ENCODE measurements at places on chromosomes 12 and 14.

GRCh38 chr14:24761141-24761540 lies 127.2 kb upstream of the GZMB start:
- no peak for DNase-seq

GRCh38 chr12:105020241-105020962 lies 34.3 kb downstream of the NOPCHAP1 start:
- DNase-seq: no peak

DNA sequence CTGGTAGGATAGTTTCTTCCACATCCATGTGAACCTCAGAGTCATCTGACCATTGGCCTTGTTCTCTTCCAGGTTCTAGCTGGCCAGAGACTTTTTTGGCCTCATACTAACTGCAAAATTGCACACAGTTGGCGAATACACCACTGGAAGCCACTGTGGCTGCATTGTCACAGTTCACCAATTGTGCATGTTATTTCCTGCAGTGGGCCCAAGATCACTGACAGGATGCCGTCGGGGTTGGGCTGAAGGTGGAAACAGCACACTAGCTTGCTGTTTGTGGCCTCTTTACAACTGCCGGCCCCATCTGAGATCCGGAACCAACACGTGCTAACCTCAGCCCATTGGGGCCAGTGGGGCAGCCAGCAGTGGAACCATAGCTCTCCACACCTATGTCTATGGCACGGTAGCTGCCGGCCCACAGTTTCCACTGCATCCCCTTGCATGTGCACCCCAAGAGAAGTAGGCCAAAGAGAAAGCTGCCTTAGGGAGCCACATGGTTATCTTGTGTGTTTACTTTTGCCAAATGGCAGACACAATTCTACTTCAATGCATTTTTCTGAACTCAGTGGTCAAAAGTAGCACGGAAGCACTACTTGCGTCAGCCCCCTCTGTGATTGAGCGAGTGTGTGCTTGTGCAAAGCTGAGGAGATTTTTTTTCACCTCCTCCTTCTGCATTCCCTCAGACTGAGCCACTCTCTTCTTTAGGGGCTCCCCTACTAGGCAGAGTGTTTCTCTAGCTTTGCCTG lies 464.0 kb downstream of the RAD51B start:
- DNase-seq: peak; percentile 72

DNA sequence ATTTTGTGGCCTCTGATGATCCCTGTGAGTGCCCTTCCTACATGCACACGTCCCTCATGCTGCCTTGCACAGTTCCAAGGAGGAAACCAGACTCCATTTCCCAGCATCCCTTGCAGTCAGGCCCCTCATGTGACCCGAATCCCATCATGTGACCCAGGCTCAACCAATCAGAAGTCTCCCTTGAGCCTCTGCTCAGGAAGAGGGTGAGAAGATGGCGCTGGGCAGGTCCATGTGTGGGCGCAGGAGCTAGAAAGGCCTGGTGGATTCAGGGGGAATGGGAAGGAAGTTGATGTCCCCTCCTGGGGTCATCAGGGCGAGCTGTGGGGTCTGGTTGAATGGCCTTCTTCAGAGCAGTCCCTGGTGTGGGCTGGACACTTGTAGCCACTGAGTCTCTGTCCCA lies 240.5 kb downstream of the ADGRD1 start:
- DNase-seq: peak; percentile 54

DNA sequence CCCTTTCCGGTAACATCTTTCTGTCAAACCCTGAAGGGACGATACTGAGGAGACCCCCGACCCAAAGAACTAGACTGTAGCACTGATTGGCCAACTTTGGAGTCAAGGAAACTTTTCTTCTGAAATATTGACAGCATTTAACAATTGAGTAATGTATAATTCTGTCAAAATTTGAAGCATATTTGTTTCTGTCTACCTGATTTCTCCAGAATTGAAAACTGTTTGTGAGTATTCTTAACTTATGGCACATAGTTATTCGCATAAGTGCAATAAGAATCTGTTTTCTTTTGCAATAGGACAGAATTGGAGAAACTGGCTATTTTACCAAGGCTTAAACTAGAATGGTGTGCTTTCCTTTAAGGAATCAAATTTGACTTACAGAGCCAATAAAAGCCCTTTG lies 267.1 kb upstream of the FOXN3 start:
- no peak for DNase-seq

DNA sequence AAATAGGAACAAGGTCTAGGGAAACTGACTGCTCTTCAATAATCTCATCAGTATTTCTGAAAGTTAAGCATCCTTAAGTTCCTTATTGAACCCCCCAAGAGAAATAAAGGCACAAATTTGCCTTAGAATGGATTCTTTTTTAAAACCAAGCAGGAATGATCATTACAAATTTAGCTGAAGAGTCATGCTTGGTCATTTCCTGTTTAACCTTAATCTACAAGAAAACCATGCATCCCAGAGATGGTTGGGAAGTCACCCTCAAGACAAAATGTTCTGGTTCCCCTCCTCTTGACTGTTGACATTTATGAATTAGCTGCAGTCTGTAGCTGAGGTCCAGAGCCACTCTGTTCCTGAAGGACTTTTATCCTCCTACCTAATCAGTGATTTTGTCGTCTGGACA lies 291.8 kb upstream of the G2E3 start:
- DNase-seq: no peak

GRCh38 chr12:103824845-103825244 lies 16.2 kb downstream of the NT5DC3 start:
- DNase-seq: no peak

DNA sequence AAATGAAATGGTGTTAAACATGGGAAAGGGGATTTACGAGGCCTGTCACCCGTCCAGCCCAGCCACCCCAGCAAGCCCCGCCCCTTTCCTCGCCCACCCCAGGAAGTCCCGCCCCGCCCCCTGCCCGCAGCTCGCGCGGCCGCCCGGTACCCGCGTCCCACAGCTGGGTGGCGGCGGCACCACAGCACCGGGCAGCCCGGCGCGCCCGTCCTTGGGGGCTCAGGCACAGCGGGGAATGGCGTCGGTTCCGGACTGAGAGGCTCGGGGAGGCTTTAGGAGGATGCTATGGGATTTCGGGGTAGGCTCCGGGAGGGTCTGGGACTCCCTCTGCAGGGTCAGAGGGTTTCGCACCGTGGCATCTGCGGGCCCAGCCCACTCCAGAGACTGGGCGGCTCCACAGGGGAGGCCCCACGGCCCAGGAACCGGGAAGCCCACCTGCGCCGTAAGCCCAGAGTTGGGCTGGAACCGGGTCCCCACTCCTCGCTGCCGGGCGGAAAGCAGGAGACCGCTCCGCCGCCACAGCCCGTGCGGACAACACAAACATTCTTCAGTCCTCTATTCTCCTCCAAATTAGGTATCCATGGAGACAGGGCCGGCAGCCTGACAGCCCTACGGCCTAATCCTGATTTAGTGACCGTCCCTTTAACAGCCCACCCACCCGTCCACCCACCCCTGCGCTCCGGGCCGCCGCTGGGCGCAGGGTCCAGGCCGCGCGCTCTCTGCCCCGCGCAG lies 1.4 kb downstream of the FIGNL2 start:
- DNase-seq: no peak

- no peak for DNase-seq
These were observed 459.5 kb upstream of the PDE3A start for GRCh38 chr12:19908830-19909229.

GRCh38 chr14:106393742-106394141 lies 867.4 kb downstream of the TMEM121 start:
- DNase-seq: no peak

GRCh38 chr14:61644175-61644574 lies 51.1 kb upstream of the HIF1A start:
- peak; percentile 81 for DNase-seq

DNA sequence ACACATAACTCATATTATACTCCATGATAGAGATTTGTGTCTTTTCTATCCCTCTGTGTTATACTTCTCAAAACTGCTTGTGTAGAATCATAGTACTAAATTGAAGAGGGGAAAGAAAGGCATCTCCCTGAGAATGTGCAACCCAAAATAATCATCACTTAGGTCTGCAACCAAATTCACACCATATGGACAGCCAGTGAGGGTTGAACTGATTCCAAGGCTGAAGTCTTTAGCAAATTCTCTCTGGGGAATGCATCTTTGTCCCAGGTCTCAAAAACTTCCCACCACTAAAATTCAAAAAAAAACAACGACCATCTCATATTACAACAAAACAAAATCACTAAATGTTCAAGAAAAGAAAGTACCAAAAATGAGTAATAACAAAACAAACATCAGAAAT lies 11.0 kb downstream of the ZFC3H1 start:
- no peak for DNase-seq

- DNase-seq: no peak
These were observed 332.6 kb downstream of the GLT1D1 start for GRCh38 chr12:129185855-129186254.

GRCh38 chr14:93041830-93042229 lies 73.9 kb downstream of the ITPK1 start:
- DNase-seq: no peak

GRCh38 chr12:111745211-111745610 lies 21.5 kb upstream of the ALDH2 start:
- peak; percentile 57 for DNase-seq

GRCh38 chr12:49010092-49010668 lies 8.4 kb downstream of the PRKAG1 start:
- no peak for DNase-seq

DNA sequence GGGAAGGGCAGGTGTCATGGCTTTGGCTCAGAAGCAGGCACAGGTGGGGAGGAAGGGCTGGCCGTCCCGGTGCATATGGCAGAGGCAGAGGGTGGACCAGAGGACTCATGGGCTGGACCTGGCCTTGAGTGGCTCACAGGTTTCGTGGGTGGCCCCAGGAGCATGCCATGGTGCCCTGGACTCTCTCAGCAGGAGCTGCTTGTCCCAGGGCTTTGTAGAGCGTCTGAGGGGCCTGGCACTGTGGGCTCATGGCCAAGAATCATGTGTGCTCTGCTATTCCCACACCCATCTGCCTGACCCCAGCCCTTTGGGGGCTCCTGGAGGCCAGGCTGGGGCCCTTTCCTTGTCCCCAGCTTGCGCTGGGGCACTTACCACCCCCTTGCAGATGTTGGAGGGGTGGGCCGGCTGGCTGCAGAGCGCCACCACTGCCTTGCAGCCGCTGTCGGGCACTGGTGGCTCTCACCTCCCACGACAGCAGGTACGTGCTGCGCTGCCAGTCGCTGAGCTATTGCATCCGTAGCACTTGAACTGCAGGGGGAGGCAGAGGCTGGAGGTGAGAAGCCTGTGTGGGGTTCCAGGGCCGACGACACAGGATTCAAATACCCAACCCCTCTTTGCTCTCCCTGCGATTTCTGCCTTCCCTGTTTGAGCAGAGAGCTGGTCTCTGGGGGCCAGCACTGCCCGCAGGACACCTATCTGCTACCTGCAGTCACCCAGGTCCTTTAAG lies 187.4 kb upstream of the PRMT8 start:
- DNase-seq: no peak

GRCh38 chr12:58008634-58009033 lies 67.3 kb downstream of the ATP23 start:
- no peak for DNase-seq

- DNase-seq: no peak
These were observed 5.7 kb downstream of the STXBP6 start for GRCh38 chr14:25044106-25044698.

DNA sequence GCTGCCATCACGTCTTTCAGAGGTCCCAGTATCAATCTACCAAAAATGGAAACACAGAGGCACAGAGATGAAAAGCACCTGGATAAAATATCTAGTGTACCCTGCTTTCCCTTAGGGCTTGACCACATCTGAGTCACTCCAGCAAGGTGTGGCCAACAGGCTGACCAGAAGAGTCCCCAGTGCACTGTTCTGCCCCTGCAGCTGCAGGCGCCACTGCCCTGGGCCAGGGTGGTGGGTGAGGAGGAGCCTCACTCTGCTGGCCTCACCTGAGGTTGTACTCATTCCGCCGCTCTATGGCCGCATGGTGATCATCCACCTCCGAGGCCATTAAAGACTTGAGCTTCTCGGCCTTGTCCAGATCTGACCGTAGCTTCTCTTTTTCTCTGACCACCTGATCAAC lies 60.4 kb downstream of the NIN start:
- DNase-seq: no peak

DNA sequence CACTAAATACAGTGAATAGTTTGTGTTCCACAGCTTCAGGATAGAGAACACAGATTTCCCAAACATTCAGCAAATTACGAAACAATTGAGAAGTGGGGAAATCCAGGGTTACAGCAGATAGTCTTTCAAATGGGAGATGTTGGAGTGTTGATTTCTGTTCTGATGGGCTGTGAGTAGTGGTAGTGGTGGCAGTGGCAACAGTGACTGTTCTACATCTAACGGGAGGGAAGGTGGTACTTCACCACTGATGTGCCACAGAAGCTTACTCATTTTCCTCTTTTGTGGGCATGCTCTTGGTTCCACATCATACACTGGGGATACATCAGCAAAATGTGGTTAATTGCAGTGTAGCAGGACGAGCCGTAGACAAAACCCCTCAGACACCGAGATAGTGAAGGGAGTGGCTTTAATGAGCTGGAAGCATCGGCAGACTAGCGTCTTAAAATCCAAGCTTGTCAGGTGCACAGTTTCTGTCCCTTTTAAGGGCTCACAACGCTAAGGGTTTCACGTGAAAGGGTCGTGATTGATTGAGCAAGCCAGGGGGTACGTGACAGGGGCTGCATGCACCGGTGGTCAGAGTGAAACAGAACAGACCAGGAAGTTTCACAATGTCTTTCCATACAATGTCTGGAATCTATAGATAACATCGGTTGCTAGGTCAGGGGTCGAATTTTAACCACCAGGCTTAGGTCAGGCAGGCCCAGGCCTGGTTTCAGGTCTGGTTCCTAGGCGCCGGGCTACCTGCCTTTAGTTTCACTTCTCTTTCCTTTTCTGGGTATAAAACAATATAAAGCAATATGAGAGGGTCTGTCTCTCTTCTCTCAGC lies 330.6 kb upstream of the FBXO33 start:
- no peak for DNase-seq

DNA sequence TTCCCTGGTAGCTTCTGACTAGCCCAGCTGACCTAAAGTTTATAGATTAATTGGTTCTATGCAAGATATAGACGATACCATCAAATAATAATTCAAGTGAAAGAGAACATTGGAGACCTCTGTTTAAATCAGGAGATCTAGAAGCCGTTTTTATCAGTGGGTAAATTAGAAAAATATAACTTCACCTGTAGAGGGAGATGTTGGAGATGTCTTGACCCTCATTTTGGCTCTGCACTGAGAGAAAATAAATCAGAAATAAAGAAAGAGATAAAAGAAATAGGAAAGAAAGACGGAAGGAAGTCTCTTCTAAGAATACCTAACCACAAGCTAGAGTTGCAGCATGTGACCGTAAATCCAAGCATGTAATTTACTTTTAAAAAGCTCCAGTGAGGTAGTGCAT lies 684.5 kb downstream of the C12orf50 start:
- DNase-seq: no peak

GRCh38 chr14:55212634-55213033 lies 21.2 kb upstream of the DLGAP5 start:
- peak; percentile 94 for DNase-seq

DNA sequence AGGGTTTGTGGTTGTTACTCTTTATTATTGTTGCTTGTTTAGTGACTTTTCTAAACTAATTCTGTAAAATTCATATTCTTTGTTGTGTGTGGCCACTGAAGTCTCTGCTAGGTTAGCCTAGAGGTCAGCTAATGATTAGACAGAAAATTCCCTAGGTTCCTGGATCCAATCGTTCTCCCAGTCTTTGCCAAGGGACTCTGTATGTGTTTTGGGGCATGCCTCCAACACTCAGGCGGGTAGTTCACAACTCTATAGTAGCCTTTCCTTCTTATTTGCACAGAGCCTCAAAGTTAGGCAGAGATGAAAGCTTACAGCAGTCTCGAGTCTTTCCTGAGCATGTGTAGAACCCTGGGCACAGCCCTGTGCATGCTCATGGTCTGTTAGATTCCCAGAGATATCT lies 32.7 kb upstream of the RIN3 start:
- DNase-seq: no peak

All from Karpas-422 (cell line).